NCI-H2029 treated with DMSO at 0.1 percent for 48 hours (cell line): ENCODE measurements at places on chromosomes 4 and X.

- no peak for DNase-seq
Observed at GRCh38 chr4:40357738-40358137, 22.6 kb downstream of the CHRNA9 start.

DNA sequence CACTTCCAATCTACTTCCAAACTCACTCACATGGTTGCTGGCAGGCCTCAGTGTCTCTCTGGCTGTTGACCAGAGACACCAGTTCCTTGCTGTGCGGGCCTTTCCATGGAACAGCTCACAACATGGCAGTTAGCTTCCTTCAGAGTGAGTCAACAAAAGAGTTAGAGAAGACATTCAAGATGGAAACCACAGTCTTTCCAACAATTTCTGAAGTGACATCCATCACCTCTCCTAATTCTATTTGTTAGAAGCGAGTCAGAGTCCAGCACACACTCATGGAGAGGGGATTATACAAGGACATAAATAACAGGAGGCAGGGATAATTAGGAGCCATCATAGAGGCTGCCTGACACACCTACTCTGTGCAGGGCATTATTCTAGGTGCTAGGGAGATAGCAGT lies 62.5 kb upstream of the TMEM164 start:
- no peak for DNase-seq

DNA sequence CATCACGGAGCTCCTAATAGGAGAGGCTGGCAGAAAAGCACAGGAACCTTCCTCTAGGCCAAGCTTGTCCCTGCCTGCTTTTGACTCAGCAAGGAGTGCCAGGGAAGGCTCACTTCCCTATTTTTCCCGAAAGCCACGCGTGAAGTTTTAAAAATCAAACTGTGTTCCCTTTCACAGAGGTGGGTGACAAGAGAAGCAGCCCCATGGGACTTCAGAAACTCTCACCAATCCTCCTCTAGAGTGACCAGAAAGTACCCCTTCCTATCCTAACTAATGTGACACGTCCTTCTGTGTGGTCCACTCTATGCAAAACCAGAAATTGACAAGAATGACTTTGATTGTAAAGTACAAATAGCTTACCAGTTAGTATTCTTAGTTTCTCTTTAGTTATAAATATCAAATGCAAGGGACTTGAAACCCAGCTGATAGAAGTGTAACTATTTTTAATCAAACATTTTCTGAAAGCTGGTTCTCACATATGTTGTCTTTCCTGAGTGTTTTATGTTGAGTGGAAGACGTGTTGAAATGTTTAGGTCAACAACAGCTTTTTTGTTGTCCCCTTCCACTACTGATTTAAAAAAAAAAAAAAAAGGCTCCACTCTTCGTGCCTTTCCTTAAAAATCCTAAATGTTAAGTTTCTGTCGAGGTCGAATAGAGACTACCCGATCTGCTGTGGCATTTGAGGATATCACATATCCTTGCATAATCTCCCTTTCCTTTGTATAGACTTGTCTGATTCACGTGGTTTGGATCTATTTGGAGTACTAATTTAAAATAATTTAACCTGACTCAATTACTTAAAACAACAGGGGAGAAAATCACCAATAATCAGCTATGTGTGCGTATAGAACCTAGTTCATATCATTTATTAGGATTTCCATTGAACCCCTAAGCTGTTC lies 42.1 kb downstream of the NFKB1 start:
- no peak for DNase-seq

DNA sequence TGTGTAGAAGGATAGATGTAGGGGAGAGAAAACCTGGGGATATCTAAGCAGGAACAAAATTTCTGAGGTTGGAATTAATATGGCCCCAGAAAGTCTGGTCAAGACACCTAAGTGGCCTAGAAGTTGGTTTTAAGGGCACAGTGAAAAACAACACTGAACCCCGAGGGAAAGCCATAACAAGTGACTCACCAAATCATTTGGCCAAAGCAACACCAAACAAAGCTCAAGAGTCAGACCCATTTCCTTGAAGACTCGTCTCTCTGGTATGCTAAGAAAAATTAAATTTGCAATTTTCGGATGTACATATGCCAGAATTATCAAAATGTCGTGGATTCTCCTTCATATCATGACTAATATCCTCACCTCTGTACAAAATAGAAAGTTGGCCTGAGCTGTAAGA lies 162.9 kb downstream of the SMIM20 start:
- DNase-seq = no peak

DNA sequence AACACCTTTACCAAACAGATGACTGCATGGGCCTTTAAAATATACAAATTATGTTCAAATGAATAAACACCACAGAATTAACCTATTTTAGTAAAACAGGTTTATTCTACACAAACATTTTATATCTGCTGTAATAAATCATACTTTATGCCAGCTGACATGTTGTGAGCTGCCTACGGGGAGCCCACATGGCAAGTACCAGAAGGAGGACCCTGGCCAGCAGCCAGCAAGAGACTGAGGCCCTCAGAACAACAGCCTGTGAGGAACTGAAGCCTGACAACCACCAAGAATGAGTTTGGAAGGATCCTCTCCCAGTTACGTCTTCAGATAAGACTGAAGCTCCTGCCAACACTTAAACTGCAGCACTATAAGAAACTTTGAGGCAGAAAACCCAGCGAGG lies 377.0 kb downstream of the PDGFC start:
- DNase-seq = peak; percentile 26

DNA sequence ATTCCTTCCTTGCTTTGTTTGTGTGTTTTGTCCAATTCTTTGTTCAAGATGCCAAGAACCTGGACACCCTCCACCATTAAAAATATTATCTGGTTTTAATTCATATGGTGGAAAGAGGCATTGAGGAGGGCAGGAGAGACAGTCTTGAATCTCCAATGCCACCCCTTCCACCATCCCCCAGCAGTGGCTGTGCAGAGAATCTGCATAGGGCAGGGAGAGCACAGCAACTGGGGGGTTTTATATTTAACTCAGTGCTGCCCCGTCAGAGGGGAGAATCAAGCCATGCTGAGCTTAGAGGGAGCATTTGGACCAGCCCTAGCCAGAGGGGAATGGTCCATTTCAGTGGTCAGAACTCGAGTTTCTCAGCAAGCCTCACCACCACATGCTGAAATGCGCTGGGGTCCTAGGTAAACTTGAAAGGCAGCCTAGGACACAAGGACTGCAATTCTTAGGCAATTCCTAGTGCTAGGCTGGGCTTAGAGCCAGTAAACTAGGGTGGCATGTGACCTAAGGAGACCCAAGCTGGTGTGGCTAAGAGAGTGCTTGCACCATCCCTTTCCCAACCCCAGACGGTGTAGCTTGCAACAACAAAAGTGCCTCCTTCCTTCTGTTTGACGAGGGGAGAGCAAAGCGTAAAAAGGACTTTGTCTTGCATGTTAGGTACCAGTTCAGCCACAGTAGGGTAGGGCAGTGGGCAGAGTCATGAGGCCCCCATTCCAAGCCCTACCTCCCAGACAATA lies 34.2 kb downstream of the CCDC158 start:
- DNase-seq = no peak

DNA sequence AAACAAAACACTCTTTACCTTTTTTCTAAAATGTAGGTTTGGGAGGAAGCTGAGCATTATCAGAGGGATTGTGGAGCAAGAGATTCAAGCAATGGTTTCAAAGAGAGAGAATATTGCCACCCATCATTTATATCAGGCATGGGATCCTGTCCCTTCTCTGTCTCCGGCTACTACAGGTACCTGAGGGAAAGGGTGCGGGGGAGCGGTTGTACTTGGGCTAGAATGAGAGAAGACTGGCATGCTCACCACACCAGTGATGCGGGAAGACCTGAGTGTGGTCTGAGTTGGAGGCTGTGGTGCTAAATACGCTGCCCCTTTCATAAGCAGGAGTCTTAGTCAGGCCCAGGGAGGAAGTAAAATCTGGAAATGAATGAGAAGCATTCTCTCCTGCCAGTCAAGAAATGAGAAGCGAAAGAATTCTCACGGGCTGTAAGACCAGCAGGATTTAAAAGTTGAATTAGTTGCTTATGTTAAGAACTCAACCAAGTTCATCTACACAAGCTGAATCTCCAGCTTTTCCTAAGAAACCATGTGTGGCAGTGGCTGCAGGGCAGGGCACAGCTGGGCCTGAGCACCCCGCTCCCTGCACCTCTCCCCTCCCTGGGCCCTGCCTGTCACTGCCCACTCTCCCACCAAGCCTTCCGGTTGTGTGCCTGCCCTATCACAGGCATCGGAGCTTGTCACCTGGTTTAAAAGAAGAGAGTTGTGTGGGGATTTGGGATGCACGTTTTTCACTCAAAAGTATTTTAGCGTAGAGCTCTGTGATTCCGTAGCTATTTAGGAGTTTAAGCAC lies 24.8 kb upstream of the MSANTD1 start:
- DNase-seq = no peak

DNA sequence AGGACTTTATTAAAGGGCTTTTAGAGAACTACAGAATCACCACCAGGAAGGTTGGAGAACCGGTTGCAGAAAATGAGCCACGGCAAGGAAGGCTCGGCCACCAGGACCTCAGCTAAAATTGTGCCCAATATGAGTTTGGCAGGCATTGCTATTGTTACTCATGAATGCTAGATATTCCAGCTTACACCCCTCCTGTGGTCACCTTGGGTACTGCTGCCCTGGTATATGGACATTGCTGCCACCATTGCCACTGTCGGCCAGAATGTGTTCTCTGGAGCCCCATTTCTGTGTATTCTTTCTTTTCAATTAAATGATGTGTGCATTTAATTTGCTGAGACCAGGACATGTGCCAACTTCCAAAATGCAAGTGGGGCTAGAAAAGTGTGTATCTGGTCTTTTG lies 626.7 kb upstream of the BOD1L1 start:
- DNase-seq = no peak

DNA sequence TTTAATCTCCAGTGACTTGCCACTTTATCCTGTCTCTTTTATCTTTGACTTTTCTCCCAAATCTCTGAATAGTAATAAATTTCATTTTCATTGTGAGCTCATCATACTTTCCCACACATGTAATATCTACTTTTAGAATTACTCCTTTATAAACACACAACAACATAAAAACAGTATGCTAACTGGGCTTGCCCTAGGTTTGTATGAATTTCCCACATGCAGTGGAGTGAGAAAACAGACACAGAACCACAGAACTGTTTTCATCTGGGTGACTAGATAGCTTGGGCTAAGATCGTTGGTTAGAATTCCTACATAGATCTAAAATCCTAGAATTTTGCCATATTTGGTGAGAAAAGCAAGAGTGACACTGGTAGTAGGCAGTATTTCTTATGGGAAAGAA lies 409.5 kb downstream of the SPRY1 start:
- DNase-seq = no peak

DNA sequence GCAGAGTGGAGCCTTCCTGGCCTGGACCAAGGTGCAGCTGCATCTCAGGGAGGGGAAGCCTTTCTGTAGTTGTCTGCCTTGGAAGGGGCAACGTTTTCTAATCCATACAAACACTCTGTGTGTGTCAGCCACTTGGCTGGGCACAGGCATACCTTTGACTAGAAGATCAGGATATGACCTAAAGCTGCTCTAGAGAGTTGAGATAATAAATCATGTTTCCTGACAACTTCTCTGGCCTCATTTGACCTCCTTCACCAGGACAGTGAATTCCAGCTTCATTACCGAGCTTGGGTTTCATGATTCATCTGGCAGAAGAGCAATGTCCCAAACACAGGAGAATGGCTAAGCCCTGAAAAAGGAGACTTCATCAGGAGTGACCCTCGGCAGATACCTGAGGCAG lies 89.6 kb upstream of the KIT start:
- no peak for DNase-seq

DNA sequence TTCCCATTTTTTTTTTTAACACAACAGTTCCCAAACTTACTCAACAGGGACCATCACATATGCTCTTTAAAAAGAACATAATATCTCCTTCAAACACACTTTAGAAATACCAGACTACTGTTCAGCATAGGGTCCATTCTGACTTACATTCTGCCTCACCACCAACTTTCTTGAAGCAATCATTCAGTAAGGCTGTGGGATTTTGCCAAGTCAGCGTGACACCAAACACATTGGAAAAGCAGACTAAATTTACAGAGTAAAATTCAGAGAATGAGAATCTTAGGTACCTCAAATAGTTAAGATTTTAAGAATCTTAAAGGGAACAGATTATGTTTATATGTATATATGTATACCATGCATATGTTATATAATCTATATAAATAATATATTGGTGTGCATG lies 7.2 kb upstream of the PUDP start:
- no peak for DNase-seq

GRCh38 chrX:118534716-118535493 lies 39.3 kb downstream of the DOCK11 start:
- DNase-seq = no peak

- DNase-seq = no peak
Observed at GRCh38 chr4:20426028-20426427, 174.3 kb downstream of the SLIT2 start.

DNA sequence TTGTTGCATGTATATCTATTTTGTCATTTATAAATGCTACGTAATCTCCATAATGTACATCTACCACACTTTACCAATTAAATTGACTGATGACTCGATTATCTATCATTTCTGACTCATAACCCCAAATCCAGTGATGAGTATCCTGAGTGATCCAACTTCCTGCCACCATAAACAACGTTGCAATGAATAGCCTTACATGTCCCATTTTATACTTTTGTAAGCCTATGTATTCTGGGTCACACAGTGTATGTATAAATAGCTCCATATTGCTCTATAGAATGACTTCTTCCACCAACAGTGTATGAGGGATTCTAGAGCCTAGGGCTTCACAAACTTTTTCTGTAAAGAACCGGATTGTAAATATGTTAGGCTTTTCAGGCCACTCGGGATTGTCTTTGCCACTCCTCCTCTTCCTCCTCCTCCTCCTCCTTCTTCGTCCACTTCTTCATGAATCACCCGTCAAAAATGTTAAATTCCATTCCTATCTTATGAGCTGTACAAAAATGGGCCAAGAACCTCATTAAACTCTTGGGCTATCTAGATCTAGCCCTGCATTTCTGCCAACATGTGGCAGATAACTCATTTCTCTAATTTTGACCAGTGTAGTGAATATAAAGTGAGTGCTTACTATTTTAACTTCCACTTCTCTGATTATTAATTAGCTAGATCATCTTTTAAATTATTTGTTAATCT lies 672.2 kb upstream of the AMOT start:
- no peak for DNase-seq

GRCh38 chr4:77843628-77844027 lies 19.0 kb upstream of the MRPL1 start:
- DNase-seq = no peak

DNA sequence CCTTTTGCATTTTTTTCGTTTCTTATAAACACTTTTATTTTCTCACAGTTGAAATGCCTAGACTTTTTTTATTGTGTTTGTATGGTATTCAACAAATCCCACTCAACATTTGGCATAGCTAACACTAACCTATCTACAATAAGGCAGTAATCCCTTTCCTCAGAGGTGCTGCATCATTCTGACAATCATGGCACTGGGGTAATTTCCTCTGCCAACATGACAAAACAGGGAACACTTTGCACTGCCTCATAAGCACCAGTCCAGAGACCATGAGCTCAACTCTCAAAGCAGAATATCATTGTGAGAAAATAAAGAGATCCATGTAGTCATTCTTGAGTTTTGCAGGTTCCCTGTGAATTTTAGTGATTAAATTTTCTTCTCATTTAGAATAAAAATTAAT lies 183.8 kb upstream of the INTU start:
- no peak for DNase-seq

- DNase-seq = no peak
Observed at GRCh38 chr4:15765910-15766697, 12.0 kb upstream of the CD38 start.
